ENCODE measurements at places on chromosomes 3 and 15. TPM values are rescaled to one million over a fixed set of nuclear protein-coding genes. Genes with fewer than 3 reads are reported as not detected.

Gene PFKFB4
- 35.9 TPM for total RNA-seq

Gene RASL12
- 0.69 TPM for total RNA-seq

Gene ABI3BP
- total RNA-seq, result under 0.01 TPM

Gene CRABP1
- total RNA-seq, result not detected

Gene GOLGA6L7
- not detected for total RNA-seq

Gene CELF6
- 0.33 TPM for total RNA-seq

Gene TGM5
- not detected for total RNA-seq

Gene SNUPN
- total RNA-seq, result 31.6 TPM

Gene CLRN1
- not detected for total RNA-seq

Gene FILIP1L
- total RNA-seq, result 0.36 TPM

Gene CYP8B1
- total RNA-seq, result not detected

Gene SLC12A1
- total RNA-seq, result 0.15 TPM

Gene CHRNA7
- total RNA-seq, result 2.1 TPM

Gene FRMD4B
- 29.6 TPM for total RNA-seq

Gene SOX14
- total RNA-seq, result not detected

Measured in melanocyte of skin (primary cell).